ENCODE measurements at places on chromosomes 11 and 22.

- no peak for DNase-seq
These were observed 1.9 kb downstream of the RGL4 start for GRCh38 chr22:23692598-23693291.

GRCh38 chr11:44971185-44971584, 20.5 kb upstream of the TP53I11 start:
- DNase-seq = no peak

GRCh38 chr11:35177370-35177769, 38.4 kb downstream of the CD44 start:
- DNase-seq = no peak

DNA sequence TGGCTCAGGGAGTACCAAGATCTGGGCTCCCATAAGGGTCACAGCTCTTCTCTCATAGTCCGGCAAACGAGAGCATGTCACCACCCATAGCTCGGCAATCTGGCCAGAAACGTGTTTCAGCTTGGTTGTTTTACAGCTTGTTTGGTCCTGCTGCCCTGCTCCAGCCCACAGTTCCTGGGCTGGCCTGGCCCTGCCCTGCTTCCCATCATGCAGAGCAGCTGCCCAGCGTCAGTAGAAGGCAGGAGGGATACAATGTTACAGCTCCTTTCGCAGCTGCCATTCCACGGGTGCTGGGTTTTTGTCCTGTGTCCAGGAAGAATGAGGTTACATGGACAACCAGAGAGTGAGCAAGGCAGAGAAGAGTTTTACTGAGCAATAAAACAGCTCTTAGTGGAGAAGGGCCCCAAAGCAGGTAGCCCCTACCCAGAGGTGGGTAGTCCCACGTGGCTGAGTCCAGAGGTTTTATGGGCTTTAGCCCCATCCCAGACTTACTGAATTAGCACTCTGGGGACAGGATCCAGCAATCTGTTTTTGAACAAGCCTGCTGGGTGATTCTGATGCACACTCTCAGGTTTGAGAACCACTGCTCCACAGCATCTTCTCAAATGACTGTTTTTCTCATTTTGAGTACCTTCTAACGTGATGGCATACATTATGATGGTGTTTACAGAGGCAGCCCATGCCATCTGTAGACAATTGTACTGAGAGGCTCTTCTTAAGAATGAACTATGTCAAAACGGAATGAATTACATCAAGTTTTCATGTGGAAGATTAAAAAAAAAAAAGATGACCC, 5.8 kb upstream of the MS4A18 start:
- no peak for DNase-seq

- DNase-seq = no peak
These were observed 1.5 kb upstream of the BAIAP2L2 start for GRCh38 chr22:38111925-38112355.

- no peak for DNase-seq
These were observed 8.7 kb upstream of the DAGLA start for GRCh38 chr11:61671527-61671926.

GRCh38 chr22:50173311-50173982, 2.9 kb downstream of the PANX2 start:
- no peak for DNase-seq

DNA sequence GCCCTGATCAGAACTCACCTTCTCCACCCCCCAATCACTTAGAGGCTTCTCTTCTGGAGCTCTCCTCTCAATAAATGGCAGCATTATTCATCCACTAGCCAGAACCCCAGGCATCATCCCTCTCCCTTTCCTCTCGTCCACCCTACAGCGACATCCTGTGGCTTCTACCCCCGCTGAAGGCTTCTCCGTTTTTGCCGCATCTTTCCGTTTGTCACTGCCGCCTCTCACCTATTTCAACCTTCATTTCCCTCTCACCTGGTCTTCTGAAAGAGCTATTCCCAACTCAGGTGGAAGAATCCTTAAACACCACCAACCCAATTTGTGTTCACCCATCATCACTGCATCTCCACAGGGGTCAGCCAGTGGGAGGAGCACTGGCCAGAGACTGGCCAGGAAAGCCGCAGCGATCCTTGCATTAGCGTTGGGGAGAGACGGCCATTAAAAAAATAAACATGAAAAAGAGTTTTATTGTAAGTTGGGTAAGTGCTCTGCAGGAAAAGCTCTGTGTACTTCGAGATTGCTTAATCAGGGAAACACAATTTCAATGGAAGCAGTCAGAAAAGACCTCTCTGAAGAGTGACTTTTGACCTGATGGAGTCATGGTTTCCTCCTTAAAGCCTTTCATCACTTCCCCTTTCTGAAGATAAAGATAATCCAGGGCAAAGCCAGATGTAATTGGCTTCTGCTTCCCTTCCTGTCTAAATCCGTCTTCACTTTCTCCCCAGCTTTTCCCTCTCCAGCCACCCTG, 36.7 kb downstream of the SPATA19 start:
- DNase-seq = no peak

DNA sequence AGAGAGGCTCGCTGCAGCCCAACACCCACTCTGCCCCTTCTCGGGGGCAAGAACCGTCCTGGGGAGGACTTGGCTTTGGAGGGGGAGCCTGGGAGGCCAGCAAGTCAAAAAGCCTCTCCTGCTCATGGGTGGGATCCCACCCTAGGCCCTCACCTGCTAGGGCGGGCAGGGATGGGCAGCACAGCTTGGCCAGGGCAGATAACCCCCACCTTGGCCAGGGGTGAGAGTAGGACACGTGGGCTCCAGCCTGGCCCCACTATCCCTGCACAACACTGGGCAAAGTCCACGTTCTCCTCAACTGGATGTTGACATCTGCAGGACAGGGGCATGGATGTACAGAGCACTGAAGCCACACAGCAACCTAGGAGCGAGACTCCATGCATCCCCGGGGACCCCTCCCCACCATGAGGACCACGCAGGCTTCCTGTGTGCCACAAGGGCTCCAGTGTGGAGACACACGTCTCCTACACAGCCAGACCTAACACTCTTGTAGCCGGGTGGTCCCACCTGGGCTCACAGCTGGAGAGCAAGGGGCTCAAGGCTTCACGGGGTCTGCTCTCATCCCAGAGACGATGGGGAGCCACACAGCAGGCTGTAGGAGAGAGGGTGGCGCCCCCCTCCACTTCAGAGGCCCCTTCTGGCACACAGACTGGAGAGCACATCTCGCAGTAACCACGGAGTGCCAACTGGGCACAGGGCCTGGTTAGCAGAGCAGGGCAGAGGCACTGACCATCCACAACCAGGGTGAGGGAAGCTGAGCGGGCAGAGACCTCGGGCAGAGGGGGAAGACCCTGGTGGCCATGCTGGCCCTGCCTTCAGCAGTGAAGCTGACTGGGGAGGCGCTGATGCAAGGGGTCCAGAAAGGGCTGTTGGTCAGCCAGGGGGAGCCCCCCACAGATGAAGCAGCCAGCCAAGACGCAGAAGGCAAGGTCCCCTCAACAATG, 171.1 kb downstream of the CRYBB2 start:
- DNase-seq = no peak

DNA sequence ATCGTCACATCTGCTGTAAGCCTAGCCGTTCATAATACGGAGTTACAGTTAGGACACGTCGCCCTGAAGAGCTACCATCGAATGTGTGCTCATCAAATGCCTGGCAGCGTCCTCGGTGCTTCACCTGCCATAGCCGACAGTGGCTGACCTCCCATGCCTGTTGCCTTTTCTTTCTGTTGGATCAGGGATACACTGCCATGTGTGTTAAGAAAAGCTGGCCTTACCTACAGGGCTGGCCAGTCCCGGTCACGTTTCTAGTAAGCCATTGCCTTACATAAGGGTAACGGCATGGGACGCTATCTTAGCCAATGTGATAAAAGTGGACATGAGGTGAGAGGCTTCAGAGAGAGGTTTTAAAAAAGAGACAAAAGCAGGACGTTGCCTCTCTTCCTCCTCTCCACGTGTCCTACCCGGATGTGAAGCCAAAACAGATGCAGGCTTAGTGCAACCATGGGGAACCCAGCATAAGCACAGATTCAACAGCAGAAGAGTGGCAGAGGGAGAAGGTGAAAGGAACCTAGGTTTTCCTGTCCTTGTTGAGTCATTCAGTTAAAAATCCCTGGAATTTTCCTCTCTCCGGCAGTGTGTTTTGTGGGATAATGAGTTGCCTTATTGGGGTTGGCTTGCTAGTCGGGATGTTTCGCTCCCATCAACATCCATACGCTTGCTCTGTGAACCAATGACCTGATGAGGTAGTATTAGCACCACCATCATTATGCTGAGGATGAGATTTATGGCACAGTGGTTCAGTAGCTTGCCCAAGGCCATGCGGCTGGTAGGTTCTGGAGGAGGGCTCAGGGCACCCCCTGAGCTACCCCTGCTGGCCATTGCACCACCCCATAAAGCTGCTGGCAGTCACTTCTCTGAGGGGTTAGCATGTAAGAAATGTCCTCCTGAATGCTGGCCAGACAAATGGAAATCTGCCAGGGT, 67.4 kb upstream of the B3GAT1 start:
- no peak for DNase-seq

- DNase-seq = no peak
These were observed 2.4 kb downstream of the GSTT4 start for GRCh38 chr22:24002851-24003250.

DNA sequence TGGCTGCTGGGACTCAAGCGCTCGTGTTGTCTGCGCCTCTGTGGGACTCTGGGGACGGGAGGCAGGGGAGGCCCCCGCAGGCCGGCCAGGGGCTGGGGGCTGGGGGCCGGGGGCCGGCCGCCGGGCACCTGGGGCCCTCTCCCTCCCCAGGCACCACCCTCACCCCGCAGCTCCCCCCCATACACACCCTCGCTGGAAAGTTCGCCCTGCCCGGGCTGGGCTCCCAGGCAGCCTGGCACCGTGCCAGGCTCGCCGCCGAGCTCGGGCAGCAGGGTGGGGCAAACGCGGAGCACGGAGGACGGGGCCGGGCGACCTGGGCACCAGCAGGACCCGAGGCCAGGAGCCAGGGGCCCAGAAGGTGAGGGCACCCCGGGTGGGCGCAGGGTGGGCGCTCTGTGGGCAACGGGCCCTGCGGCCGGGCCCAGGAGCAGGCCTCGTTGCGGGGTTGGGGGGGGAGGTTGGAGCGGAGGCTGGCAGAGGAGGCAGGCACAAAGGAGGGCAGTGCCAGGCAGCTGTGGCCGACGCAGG, 76.7 kb upstream of the WNT7B start:
- DNase-seq = no peak

- DNase-seq = no peak
These were observed 6.1 kb downstream of the CXCR5 start for GRCh38 chr11:118889797-118890196.

- DNase-seq = no peak
These were observed 112.3 kb upstream of the LMO1 start for GRCh38 chr11:8375932-8376331.

DNA sequence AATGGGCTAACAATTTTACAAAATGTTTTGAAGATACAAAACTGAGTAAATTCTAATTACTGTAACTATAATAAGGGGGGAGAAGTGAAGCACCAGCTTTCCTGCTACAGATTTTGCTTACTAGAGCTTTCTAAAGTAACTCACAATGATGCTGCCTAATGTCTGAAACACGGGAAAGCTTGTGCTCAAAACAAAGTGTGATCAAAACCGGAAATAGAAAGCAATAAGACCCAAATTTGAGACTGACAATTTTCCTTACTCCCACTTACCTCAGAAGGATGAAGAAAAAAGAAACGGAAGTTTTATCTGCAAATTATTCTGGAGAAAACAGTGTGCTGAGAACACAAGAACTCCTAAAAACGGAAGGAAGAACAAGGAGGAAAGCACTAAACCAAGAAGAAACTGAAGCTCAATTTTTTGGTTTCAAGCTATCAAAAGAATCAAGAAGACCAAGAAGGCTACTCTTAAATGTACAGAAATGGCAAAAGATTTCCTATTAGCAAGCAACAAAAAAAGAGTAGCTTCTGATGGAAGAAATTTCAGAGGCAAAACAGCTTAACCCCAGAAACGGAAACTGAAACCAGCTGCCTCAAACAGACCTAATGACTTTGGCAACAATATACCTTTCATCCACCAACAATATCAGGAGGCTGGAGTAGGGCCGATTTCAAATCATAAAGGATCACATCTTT, 33.4 kb downstream of the AMBRA1 start:
- no peak for DNase-seq

DNA sequence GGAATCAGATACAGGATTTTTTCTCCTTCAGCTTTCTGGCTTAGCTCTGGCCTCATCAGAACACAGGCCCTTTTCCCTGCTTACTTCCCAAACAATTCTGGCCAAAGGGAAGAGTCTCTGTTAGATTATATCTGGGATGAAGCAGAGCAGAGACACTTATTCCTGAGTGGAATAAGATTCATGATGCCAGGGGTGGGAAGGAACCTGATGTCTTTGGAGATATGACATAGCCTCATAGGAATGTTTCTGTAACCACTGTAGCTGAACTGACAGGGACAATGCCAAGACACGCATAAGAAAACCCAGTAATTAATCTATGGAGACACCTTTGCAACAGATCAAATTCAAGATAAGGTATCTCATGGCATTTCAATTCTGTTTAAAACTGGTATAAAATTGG, 177.1 kb upstream of the RAG2 start:
- DNase-seq = no peak

- DNase-seq = no peak
These were observed 27.5 kb downstream of the CADM1 start for GRCh38 chr11:115476463-115477286.

GRCh38 chr11:124463324-124463723, 17.8 kb upstream of the OR8B8 start:
- DNase-seq = no peak

GRCh38 chr11:116838321-116839084, 1.1 kb upstream of the APOA1 start:
- no peak for DNase-seq

DNA sequence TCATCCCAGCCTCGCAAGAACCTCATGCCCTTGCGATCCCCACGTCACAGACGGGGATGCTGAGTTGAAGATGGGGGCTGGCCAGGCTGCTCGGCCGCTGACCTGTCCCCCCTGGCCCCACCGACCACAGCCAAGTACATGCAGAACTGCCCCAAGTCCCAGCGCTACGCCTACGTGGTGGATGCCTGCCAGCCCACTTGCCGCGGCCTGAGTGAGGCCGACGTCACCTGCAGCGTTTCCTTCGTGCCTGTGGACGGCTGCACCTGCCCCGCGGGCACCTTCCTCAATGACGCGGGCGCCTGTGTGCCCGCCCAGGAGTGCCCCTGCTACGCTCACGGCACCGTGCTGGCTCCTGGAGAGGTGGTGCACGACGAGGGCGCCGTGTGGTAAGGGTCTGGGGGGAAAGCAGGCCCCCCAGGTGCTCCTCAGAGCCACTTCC, 10.0 kb downstream of the MUC5B start:
- no peak for DNase-seq

DNA sequence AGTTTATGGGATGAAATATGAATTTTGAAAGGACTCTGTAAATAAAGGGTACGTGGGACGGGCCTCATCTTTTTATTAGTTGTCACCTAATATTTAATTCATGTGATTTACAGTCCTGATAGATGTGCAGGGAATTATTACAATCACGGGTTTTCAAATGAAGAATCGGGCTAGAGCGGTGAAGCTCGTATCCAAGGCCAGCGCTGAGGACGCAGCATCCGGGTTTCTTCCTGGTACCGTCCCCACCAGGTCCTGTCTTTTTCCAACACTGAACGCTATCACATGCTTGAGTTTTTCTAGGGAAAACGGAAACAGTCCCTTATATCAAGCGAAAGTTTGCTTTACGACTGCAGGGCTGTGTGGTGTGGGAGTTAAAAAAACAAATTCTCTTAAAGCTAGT, 787 bp downstream of the SMDT1 start:
- DNase-seq = no peak

- no peak for DNase-seq
These were observed 194.0 kb downstream of the LARGE1 start for GRCh38 chr22:33726294-33726734.
